ENCODE measurements at places on chromosomes 6 and 20.

- DNase-seq, result no peak
These were observed 193.1 kb downstream of the MAFB start for GRCh38 chr20:40495956-40496355.

DNA sequence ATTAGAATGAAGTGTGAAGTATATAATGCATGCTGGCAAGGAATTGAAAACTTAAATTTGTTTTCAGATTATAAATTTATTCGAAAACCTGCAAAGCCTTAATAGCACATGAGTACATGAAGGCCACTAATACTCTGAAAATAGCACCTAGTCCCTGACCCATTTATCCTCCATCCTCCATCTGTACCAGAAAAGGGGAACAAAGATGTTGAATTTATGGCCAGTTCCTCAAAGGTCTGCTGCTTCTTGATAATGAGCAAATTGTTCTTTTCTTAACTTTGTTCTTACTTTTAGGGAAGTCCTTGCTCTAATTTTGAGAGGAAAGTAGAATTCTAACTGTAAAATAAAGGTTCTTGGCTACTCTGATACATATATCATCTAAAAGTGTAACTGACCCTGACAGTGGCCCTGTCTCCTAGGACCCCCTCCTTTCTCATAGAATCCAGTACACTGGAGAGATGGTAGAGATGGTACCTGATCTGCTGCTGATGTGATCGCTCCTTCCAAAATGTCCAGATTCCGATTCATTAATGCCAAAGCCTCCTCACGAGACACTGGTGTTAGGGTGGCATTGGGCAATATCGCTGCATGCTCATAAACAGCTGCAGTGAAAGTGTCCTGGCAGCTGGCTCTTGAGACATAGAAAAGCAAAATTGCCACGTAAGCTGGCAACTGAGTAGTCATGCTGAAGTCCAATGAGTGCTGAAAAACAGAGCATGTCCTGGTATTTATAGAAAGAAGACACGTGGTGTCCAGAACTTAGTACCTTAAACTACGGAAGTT is at the start of gene VNN1:
Gene VNN1, minus strand, starts transcription at position 704 of the 783 bp plus-strand sequence. Its CDS starts 20 bp downstream, at position 684.
- peak; percentile 1 for DNase-seq

DNA sequence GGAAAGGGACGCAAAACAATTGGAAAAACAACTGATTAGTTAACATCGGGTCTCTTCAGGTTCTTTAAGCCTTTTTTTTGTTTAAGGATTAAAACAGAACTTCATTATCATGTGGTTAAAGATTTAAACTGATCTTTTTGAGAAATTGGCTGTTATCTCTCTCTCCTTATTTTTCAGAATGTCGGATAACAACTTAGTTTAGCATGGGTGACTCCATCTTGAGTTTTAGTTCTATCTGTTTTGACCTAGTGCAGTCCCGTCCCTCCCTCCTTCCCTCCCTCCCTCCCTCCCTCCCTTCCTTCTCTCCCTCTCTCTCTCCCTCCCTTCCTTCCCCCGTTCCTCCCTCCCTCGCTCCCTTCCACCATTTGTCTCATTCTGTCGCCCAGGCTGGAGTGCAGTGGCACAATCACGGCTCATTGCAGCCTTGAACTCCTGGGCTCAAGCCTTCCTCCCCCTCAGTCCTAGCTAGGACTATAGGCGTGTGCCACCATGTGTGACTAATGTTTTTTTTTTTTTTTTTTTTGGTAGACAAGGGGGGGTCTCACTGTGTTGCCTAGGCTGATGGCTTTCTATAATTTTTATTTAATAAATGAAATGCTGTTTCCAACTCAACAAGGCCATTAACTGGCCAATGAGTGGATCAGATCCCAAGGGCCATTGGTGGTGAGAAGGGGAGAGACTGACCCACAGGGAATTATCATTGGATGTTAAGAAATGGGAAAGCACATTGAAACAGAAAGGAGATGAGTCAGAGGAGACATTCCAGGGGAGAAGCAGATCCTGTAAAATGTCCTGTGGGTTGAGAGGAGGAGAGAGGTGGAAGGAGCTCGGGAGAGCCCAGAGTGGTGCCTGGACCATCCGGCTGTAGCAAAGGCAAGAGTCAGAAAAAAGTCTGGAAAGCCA is 13.6 kb downstream of the BAK1 start:
- no peak for DNase-seq

- no peak for DNase-seq
These were observed at the start of gene SLC52A3 for GRCh38 chr20:768426-768978. TSS of gene SLC52A3 (minus strand) at chr20:768500. CDS start at chr20:765774, 2,726 bp downstream.

DNA sequence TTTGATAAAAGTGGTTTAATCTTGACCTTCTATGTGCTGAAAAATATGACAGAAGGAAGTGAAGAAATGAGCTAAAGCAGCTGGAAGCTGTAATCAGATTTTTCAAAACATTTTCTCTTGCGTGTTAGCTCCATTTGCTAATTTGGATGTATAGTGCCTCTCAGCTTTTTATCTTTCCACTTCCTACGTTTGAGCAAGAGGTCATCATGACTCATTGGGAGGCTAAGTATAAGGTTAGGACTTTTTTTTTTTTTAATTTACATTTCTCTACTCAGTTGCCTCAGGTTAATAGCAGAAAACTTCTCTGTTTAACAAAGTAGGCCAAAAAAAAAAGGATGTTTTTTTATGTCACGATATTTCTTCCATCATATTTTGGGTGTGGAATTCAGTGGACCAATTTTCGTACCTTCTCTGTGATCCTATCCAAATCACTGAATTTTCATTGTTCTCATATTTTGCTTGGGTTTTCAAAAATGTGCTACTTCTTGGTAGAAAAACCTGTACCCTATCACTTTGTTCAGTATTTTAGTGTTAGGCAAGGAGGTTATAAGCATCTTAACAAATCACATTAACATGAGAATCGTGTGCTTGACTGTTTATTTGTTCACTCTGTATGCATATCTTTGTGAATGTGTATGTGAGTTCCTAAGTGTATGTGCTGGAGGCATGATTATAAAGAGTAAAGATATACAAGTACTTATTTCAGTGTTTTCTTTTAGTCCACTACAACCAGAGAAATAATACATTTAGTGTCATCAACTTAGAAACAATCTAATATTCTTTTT is 1028.3 kb upstream of the EYS start:
- no peak for DNase-seq

DNA sequence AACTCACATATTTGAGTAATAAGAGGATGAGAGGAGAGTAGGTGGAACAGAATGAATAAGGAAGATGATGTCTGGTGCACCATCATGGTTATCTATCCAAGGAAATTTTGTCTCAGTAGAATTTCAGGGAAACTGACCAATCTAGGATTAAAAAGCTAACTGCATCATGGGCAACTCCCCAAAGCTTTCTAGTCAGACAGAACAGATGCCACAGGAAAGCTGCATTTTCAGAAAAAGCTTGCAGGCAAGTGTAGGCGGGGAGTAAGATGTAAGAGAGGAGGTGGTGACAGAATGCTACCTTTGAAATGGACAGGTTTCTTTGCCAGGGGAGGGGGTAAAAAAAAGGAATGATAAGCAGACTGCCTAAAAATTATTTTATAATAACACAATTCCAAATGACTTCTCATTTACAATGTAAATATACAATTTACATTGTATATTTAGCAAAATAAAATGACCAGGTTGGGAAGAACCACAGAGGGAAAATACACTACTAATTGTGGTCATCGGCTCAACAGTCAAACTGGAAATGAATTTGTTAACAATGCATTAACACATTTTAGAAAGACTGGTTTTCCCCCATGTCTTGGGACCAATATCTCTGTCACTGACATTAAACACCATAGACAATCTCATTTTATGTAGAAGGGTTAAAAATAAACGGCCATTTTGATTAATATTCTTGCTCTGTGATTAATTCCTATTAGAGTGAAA is 15.1 kb downstream of the NHSL1 start:
- DNase-seq, result no peak

- no peak for DNase-seq
These were observed 182.3 kb upstream of the PHACTR1 start for GRCh38 chr6:12534069-12534853.

Measured in hippocampal formation (tissue), 2 donors.